ENCODE measurements at places on chromosomes 6 and 20. TPM values are rescaled to one million over a fixed set of nuclear protein-coding genes. Genes with fewer than 3 reads are reported as not detected.

DNMT3B gene
- 0.80 TPM for total RNA-seq

DCDC2 gene
- 0.13 TPM for total RNA-seq

SRSF6 gene
- total RNA-seq: 154 TPM

LST1 gene
- 28.0 TPM for total RNA-seq

SLC22A23 gene
- total RNA-seq: 8.0 TPM

C6orf58 gene
- not detected for total RNA-seq

SF3B5 gene
- 111 TPM for total RNA-seq

COX4I2 gene
- not detected for total RNA-seq

ZNF337 gene
- 32.0 TPM for total RNA-seq

BPIFB4 gene
- not detected for total RNA-seq

C6orf118 gene
- total RNA-seq: not detected

OPRL1 gene
- 1.5 TPM for total RNA-seq

SAMD3 gene
- 73.8 TPM for total RNA-seq

EDN3 gene
- total RNA-seq: not detected

ANKEF1 gene
- 1.9 TPM for total RNA-seq

SLC22A1 gene
- 2.7 TPM for total RNA-seq

GRCh38 chr6:52087498-52087999 lies at the start of gene PKHD1:
Gene PKHD1 (minus strand): TSS chr6:52087613. CDS start chr6:52084933, 2,680 bp downstream.
- H3K4me1 ChIP-seq: no peaks in the 10 kb centered on the region
- no peaks in the 10 kb centered on the region for H3K36me3 ChIP-seq
- DNase-seq: no peak
- no peak within 1 kb of the TSS for H3K27ac ChIP-seq

DNA sequence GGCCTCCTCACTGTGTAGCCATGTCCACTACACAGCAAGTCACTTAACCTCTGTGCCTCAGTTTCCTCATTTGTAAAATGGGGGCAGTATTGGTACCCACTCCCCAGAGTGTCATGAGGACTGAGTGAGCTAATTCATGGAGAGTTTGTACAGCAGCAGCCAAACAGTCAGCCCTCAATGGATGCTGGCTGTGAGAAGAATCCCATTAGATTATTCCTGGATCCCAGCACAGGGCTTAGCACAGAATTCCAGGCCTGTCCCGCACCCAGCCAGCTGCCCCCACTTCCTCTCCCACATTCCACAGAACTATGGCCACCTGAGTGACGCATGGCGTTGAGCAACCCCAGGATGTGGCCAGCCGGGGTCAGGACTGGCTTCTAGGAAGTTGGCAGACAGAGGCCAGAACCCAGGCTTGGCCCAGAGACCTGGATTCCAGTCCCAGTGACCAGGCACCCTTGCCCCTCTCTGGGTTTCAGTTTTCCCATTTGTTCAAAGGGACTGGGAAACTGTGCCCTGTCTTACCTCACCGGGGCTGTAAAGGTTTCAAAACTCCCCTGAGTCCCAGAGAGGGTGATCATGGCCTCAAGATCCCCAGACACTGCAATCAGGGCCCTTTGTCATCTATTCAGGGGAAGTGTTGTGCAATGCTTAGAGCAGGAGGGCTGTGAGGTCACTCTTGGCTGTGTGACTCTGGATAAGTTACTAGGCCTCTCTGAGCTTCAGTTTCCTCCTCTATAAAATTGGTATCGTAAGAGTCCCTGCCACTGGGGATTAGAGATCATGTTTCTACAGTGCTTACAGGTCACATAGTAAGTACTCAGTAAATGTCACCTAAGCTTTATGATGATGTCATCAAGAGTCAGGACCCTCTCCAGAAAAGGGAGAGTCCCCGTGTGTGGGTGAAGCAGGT lies 3.0 kb upstream of the TGM2 start:
- H3K27me3 ChIP-seq: no peaks in the 10 kb centered on the region
- no peaks in the 10 kb centered on the region for H3K36me3 ChIP-seq
- DNase-seq: no peak
- H3K27ac ChIP-seq: no peak overlapping the region

DNA sequence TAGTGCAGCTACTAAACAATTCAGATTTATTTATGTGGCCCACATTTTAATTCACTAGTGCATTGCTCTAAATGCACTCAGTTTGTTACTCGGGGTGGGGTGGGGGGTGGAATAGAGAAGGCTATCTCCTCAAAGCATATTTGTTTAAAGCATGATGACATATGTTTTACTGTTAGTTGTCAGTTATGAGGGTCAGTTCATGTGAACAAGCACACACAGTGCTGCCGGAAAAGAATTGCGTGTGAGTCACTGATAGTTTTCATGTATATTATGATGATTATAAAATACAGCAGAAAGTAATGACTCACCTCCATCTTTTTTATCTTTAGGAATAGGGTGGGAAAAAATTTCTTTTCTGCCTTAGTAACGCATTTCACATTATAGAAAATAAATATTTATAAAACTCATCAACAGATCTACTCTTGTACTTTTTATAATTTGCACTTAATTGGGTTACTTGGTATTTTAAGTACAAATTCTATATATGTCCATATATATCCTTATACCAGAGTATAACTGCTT lies 42.2 kb upstream of the STXBP5 start:
- H3K27ac ChIP-seq: no peak overlapping the region
- no peak overlapping the region for H3K4me3 ChIP-seq
- no peaks in the 10 kb centered on the region for H3K27me3 ChIP-seq
- no peaks in the 10 kb centered on the region for H3K36me3 ChIP-seq

- H3K4me3 ChIP-seq: no peak overlapping the region
- H3K27me3 ChIP-seq: no peaks in the 10 kb centered on the region
- no peaks in the 10 kb centered on the region for H3K36me3 ChIP-seq
- no peak for DNase-seq
- H3K4me1 ChIP-seq: peaks cover 4% of the 10 kb centered on the region
Observed at GRCh38 chr6:166624275-166624674, 2.8 kb downstream of the RPS6KA2 start.

DNA sequence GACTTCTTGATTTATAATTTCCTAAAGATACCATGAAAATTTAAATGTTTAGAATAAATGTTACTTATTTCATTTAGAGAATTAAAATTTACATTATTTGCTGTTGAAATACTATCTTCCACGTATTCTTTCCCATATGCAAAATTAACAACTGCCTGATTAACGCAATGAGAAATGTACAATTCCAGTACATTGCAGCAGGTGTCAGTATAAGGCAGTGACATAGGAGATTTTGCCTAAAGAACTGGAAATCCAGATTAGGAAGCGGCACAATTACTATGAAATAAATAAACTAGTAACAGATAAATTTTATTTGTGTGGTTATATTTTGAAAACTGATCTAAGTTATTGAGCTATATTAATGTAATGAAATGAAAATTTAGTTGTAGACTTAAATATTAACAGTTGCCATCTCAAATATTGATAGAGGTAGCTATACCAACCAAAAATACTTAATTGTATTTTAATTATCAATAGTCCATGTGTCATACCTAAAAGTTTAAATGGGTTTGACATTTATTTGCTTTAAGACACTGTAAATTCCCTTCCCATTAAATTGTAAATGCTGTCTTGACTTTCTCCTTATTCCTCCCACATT lies 300.2 kb downstream of the UTRN start:
- no peaks in the 10 kb centered on the region for H3K36me3 ChIP-seq
- no peak overlapping the region for H3K27ac ChIP-seq
- peaks cover 6% of the 10 kb centered on the region for H3K4me1 ChIP-seq
- no peak for DNase-seq
- no peaks in the 10 kb centered on the region for H3K27me3 ChIP-seq
- H3K4me3 ChIP-seq: no peak overlapping the region

DNA sequence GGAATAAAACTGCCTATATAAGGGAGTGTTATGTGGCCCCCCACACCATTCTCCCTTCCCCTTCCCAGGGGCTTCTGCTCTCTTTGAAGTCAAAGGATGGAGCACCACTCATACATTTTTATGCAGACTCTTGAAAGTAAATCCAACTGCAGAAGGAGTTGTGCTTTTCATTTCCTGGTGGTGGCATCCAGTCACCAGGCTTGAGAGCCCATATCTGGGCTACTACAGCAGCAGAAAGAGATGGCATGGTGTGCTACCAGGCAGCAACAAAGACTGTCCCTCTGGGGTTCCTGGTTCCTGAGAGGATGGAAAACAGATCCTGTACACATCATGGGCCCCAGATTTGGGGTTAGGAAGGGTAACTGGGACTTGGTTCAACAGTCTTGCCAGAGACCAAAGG lies 226.4 kb downstream of the CLIC5 start:
- no peaks in the 10 kb centered on the region for H3K36me3 ChIP-seq
- no peaks in the 10 kb centered on the region for H3K27me3 ChIP-seq
- no peak for DNase-seq
- no peak overlapping the region for H3K4me3 ChIP-seq
- H3K27ac ChIP-seq: no peak overlapping the region
- H3K4me1 ChIP-seq: no peaks in the 10 kb centered on the region

GRCh38 chr6:14274546-14275492 lies 157.2 kb downstream of the CD83 start:
- DNase-seq: no peak
- H3K27me3 ChIP-seq: no peaks in the 10 kb centered on the region
- H3K27ac ChIP-seq: no peak overlapping the region
- no peak overlapping the region for H3K4me3 ChIP-seq
- no peaks in the 10 kb centered on the region for H3K36me3 ChIP-seq

DNA sequence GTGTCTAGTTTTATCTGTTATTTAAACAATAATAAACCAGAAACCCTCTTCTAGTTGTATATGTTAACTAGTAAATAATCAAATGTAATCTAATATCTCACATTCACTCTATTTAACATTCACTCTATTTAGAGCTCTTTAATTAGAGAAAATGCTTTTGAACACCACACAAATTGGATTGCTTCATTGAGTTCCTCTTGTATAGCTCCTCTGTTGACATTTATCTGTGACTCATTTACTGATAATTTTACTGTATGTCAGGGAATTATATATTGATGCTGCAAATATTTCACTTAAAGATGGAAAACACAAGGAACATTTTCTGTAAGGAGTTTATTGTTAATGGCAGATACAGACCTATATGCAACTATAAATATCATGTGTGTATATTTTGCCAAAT lies 594.6 kb downstream of the COL12A1 start:
- DNase-seq: no peak
- H3K4me1 ChIP-seq: no peaks in the 10 kb centered on the region
- H3K4me3 ChIP-seq: no peak overlapping the region
- no peaks in the 10 kb centered on the region for H3K36me3 ChIP-seq
- H3K27me3 ChIP-seq: no peaks in the 10 kb centered on the region

DNA sequence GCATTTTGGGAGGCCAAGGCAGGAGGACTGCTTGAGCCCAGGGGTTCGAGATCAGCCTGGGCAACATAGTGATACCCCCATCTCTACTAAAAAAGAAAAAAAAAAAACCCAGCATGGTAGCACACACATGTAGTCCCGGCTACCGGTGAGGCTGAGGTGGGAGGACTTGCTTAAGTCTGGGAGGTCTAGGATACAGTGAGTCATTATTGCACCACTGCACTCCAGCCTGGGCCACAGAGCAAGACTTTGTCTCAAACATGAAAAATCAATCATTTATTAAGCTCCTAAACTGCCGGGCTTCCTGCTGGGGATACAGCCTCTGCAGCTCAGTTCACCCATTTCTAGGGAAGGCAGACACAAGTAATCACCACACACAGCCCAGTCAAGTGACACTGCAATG lies 7.3 kb upstream of the USP45 start:
- H3K4me1 ChIP-seq: peaks cover 4% of the 10 kb centered on the region
- H3K27me3 ChIP-seq: no peaks in the 10 kb centered on the region
- no peak overlapping the region for H3K4me3 ChIP-seq
- no peaks in the 10 kb centered on the region for H3K36me3 ChIP-seq
- H3K27ac ChIP-seq: no peak overlapping the region

GRCh38 chr6:79605061-79605460 lies 26.1 kb upstream of the SH3BGRL2 start:
- no peak for DNase-seq
- no peaks in the 10 kb centered on the region for H3K36me3 ChIP-seq
- H3K4me3 ChIP-seq: no peak overlapping the region
- H3K27me3 ChIP-seq: no peaks in the 10 kb centered on the region
- no peak overlapping the region for H3K27ac ChIP-seq

DNA sequence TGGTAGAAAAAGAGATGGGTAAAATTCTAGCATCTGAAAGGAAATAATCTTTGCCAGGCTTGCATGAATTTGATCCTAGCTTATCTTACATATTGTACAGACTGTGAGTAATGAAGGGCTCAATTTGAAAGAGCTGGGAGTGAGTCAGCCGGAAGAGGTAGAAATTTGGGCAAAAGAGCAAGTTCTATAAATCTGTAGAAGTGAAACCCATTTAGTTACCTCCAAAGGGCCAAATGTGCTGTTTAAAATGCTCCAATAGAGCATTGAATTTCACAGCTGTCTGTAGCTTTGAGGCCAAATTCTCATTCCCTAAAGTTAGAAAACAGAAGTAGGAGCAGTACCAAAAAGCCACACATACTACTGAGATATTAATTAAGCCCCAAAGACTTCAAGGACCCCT lies 466.1 kb downstream of the BTBD3 start:
- DNase-seq: no peak
- no peak overlapping the region for H3K4me3 ChIP-seq
- H3K27ac ChIP-seq: no peak overlapping the region
- no peaks in the 10 kb centered on the region for H3K4me1 ChIP-seq
- H3K36me3 ChIP-seq: no peaks in the 10 kb centered on the region

DNA sequence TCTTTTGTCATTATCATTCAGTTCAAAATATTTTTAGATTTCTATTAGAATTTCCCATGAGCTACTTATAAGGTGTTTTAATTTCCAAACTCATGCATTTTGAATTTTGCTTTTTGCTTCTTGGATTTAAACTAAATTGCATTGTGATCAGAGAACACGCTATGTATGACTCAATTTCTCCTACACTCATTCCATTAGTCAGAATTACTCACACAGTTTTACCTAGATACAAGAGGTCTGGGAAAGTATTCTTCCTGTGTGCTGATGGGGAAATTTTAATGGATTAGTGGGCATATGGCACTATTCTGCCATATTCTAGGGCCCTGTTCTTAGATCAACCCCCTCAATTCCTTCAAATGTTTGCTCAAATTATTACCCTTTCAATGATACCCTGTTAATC lies 49.9 kb upstream of the BMP5 start:
- no peaks in the 10 kb centered on the region for H3K4me1 ChIP-seq
- DNase-seq: no peak
- no peaks in the 10 kb centered on the region for H3K36me3 ChIP-seq

DNA sequence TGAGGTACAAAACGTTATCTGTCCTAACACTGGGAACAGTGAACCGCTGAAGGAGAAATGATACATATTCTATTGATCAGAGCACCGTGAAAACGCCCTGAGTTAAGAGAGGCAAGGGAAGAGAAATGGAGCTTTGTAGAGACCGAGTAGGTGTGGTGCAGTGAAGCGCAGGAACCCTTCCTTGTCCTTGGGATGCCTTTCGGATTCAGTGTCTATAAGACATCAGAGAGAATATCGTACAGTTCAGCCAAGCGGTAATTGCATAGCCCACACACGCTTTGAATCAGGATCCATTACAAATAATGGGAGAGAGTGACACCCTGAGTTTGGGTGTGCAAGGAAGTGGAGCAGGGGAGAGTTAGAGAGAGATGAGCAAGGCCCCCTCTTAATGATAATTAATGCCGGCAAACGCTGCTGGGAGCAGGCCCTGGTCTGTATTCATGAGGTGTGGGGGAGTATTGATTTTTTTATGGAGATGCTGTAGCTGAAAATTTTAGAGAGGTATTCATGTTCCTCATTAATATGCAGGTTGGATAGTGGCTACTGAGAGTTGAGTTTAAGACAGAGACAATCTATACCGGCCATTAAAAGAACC lies 20.7 kb downstream of the NOX3 start:
- no peaks in the 10 kb centered on the region for H3K36me3 ChIP-seq
- H3K27me3 ChIP-seq: no peaks in the 10 kb centered on the region
- H3K4me1 ChIP-seq: no peaks in the 10 kb centered on the region
- no peak overlapping the region for H3K27ac ChIP-seq
- no peak overlapping the region for H3K4me3 ChIP-seq

GRCh38 chr20:51420111-51420510 lies 122.4 kb downstream of the NFATC2 start:
- H3K27ac ChIP-seq: peak overlapping the region; percentile 6
- H3K4me1 ChIP-seq: peaks cover 59% of the 10 kb centered on the region
- no peak overlapping the region for H3K4me3 ChIP-seq
- H3K36me3 ChIP-seq: peaks cover 48% of the 10 kb centered on the region

Measured in T-cell (primary cell).